ENCODE measurements at places on chromosomes 3 and 15.

DNA sequence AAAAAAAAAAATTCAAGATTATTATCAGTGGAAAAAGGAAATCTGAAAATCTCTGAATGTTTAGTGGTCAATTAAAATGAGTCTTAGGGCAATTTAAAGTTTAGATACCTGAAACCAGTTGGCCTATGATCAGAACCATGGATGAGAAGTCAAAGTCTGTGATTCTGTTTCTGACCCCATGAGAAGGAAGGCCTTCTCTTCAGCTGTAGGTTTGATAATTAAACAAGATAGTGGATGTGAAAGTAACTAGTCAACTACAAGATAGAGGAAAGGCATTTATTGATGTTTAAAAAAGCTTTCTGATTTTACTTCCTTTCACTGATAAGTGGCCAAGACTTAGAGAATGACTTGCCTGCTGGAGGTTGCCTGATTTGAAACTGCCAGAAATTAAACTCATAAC, 8.7 kb downstream of the PLS1 start:
- DNase-seq: no peak

DNA sequence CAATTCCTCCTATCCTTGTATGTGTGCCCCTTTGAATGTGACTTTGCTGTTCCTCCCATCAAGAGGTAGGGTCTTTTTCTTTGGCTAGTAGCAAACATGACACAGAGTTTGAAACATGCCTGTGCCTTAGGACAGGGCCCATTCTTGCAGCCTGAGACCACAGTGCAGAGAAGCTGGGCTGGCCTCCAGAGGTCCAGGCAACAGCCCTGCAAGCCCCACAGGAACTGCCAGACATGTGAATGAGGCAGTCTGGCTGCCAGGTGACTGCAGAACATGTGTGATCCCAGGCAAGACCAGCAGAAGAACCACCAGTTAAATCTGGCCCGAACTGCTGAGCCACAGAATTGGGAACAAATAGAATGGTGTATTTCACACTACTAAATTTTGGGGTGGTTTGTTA, 1.2 kb upstream of the HGD start:
- DNase-seq: no peak

DNA sequence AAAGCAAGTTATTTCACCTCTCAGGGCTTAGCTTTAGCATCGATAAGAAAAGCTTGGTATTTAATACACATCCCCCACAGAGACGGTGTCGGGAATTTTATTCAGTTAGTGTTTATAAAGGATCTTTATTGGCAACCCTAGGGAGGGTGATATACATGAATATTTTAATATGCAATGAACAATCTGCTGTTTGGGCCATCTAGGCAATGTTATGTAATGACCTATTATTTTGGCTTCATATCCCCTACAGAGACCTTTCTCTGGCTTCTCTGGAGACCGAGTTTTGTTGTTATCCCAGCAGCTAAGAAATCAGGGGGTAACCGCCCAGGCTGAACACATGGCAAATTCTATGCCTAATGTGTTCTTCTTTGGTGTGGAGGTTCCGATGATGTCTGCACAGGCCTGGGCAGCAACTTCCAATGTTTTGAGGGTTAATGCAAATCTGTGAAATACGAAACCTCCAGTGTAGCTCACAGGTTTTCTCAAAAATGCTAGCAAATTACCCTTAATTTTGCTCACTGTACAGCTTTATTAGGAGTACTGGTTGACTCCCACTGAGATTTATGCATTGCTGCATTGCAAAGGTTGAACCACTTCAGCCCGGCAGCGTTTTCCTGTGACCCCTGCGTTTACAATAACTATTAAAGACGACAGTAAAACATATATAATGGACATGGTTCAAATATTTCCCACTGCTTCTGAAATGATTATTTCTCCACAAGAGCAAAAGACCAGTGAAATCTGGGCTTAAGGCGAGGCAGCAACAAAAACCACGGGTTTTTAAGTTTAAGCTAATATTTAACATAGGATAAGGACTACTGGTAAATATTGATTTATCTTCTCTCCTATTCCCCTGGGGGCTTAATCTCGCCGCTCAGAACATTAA, 298.3 kb upstream of the NR2E3 start:
- peak; percentile 35 for DNase-seq

DNA sequence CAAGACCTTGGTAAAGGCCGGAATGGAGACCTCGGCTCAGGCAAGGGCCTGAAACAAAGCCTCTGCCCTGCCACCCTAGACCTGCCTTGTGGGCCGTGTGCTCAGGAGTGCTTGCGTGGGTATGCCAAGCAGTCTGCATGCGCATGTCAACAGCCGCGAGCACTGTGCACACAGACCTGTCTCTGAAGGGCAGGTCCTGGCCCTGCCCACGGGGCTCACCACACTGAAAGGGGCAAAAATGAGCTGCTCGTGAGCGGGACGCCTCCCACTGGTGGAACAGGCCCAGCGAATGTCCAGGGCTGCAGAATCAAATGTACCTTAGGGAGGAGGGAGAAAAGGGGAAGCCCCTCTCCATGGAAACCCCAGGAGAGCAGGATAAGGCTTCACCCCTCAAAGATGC, 44.3 kb upstream of the FGD5 start:
- no peak for DNase-seq

- peak; percentile 77 for DNase-seq
Measured at GRCh38 chr3:32780735-32781210, 37.0 kb upstream of the TRIM71 start.

- no peak for DNase-seq
Measured at GRCh38 chr15:38894243-38894948, 329.8 kb upstream of the RASGRP1 start.

DNA sequence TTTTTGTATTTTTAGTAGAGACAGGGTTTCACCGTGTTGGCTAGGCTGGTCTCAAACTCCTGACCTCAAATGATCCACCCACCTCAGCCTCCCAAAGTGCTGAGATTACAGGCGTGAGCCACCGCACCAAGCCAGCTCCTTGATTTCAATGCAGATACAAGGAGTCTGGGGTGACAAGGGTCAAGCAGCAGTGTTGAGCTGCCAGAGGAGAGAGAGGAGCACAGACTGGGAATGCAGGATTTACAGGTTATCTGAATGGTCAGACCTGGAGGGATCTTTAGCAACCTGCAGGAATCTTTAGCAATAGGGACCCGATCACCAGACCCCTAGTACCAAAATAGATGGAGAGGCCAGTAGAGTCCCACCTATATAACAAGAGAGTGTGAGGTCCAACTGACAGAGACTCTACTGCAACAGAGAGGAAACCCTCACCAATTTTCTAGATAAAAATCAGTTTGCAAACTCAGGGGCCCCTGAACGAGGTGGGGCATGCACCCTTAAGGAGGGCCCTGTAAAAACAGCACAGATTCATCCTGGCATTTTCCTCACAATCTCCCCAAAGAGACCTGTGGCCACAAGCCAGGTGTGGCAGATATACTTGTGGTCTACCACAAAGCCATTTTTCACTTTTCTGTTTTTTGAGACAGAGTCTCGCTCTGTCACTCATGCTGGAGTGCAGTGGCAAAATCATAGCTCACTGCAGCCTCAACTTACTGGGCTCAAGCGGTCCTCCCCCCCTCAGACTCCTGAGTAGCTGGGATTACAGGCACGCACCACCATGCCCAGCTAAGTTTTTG, 10.7 kb upstream of the SHISA5 start:
- no peak for DNase-seq

DNA sequence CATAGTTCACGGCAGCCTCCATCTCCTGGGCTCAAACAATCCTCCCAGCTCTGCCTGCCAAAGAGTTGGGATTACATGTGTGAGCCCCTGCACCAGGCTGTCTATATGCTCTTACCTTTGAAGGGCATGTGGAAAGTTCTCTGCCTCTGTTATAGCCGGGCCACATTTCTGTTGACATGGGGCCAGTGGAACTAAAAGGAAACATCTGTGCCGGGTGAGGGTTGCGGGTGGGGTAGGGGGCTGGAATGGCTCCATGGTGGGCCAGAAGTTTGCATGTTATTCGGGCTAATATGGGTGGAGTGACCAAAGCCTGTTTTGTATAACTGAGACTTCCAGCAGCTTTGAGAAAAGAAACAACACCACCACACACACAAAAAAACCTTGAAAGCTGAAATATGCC, 8.3 kb upstream of the CLEC3B start:
- no peak for DNase-seq

DNA sequence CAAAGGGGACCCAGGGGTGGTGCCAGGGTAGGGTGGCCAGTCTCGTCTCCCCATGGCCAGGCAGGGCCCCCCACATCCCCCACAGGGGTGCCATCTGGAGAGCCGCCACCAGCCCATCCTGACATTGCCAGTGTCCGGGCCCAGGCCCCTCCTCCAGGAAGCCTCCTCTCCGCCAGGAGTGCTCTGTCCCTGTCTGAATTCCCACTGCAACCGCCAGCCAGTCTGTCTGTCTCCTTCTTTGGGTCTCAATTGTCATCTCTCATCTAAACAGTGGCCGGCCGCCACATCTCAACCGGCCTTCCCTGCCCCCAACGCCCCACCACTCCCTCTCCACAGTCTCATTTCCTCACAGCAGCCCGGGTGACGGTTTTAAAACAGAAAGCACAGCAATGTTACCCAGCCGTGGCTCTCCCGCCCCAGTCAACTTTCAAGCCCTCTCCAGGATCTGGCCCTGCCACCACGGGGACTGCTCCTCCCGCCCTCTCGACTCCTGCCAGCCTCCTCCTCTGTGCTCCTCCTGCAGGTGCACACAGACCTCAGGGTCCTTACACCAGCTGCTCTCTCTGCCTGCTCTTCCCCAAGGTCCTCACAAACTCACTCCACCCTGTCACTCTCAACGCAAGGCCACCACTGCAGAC, 57.0 kb downstream of the IQSEC1 start:
- no peak for DNase-seq

GRCh38 chr3:28948685-28949084, 332.2 kb upstream of the RBMS3 start:
- DNase-seq: no peak

- no peak for DNase-seq
Measured at GRCh38 chr3:166433060-166433459, 595.8 kb upstream of the BCHE start.

- no peak for DNase-seq
Measured at GRCh38 chr3:9782770-9783169, 9.5 kb downstream of the TADA3 start.

DNA sequence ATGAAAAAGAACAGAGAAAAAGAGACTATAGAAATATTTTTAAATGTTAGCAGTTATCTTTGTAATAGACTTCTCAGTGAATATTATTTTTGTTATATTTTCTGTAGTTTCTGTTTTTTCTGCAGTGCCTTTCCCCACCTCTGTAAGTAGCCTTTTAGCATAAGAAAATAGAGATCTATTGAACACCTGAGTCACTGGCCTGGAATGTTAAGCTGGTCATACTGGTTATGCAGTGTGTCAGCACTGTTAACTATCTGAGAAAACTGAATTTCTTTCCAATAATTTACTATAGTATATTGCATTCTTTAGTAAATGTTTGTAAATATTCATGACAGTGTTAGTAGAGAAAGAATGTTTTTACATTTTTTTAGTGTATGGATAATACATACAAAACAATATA, 79.8 kb downstream of the NECTIN3 start:
- no peak for DNase-seq

Data from large intestine (tissue), 12 donors.